ENCODE measurements at places on chromosomes 12 and 14.

GRCh38 chr12:70317781-70318180 lies 48.3 kb upstream of the KCNMB4 start:
- peak; percentile 76 for DNase-seq

DNA sequence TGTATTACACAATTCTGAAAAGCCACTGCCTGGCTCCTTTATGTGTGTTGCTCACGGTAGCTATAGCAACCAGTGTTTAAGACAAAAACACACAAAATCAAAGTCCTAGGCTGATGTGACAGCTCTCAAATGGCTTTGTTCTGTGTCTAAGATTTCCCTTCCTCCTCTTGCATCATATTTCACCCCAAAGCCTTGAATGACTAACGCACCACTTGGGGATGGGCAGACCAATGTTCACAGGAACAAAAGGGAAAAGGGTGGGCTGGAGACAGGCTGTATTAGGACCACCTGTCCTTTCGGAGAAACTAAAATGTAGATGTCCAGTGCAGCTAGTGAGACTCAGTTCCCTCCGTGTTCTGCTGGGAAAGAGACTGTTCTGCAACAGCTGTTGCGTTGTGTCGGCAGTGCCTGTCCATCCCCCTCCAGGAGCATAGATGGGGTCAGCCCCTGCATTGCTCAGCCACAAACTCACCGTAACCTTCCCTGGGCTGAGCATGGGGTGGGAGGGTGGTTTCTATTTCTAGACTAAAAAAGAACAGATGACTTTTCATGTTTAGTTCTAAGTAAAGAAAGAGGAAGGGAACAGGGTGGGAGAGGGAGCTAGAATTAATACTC lies 26.8 kb upstream of the DAAM1 start:
- DNase-seq, result peak; percentile 55

DNA sequence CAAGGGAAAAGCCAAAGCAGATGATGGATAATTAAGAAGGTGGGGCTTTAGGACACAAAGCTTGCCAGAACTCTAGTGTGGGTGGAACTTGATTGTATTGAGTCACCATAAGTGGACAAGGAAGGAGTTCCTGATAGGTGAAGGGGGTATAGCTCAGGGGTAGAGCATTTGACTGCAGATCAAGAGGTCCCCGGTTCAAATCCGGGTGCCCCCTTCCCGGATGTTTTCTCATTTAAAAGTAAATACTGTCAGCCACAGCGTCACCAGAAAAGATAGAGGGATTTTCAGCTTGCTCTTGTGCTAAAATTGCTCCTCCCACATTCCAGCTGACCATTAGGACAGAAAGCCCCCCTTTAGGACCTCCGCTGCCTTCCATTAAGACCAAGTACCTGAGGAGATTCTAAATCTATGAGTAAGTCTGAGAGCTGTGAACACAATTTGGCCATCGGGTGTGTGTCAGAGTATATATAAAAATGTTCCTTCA lies 36.6 kb downstream of the DCAF4 start:
- DNase-seq, result no peak

GRCh38 chr14:97266653-97267052 lies 469.5 kb downstream of the VRK1 start:
- no peak for DNase-seq

DNA sequence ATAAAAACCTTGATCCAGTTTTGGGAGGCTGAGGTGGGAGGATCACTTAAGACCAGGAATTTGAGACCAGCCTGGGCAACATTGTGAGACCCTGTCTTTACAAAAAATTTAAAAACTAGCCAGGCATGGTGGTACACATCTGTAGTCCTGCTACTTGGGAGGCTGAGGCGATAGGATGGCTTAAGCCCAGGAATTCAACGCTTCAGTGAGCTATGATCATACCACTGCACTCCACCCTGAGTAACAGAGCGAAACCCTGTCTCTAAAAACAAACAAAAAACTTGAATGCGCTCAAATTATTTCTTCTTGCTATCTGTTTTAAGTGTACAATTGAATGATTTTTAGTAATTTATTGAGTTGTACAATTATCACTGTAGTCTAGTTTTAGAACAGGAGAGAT lies 20.1 kb downstream of the WDR20 start:
- DNase-seq, result no peak

- DNase-seq, result peak; percentile 59
Observed at GRCh38 chr12:98532687-98533304, 17.4 kb downstream of the TMPO start.
